Neural crest cell (in vitro differentiated cells): ENCODE measurements at places on chromosomes 2 and 18.

- peak; percentile 21 for DNase-seq
Observed at GRCh38 chr2:16664052-16664731, 1.4 kb downstream of the CYRIA start.

DNA sequence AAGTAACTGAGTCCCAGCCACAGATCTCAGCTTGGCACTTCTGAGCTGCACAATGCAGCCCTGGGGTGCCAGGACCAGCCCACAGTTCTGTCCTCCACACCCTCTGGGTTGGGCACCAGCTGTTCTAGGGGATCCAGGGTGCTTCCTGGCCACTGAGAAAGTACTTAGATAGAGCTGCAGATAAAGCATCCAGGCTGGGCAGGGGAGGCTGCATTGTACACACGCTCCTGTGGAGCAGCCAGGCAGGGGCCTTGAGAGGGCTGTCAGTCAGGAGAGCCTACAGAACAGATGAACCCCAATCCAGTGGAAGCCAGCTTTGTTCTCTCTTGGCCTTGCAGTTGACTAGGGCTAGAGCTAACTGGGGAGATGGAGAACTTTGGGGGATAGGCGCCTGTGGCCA is 104.6 kb downstream of the KIAA1328 start:
- no peak for DNase-seq

- no peak for DNase-seq
Observed at GRCh38 chr2:188746727-188747126, 227.4 kb upstream of the COL3A1 start.

GRCh38 chr18:45241271-45241670 is 374.0 kb upstream of the SLC14A2 start:
- DNase-seq = no peak

DNA sequence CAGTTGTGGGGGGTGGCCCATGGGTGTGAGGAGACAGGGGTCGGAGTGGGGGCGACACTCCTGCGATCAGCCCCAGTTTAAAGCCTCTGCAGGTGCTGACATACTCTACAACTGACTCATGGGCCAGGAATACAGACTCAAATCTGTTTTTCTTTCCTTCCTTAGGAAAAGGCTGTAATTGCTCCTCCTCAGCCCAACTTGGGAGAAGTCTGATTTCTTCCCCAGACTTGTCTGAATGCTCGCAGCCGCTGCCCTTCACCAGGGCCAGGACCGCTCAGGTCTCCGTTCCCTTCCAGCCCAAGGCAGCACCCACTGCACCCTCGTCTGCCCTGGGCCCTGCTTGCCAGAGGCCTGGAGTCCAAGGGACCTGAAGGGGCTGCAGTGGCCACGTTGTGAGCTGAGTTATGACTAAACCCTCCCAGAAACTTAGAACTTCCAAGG is 41.3 kb downstream of the RHOB start:
- DNase-seq = no peak

DNA sequence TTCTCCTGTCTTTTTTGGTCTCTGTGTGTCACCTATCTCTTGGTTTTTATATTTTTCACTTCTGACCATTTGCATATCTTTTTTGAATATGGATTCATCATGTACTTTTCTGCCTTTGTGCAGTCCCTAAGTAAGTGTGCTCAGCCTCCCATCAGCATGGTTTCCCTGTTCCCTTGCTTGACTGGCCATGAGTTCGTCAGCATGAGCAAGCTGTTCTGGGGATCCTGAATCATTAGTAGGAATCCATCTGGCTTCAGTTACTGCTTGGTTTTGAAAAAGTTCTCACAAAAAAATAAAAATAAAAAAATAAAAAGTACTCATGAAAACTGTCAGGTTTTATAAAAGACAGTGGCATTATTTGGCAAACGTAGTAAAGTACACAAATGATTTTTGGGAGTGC is 144.1 kb downstream of the NCOA1 start:
- no peak for DNase-seq

- no peak for DNase-seq
Observed at GRCh38 chr2:25529034-25529433, 144.3 kb downstream of the DTNB start.

- no peak for DNase-seq
Observed at GRCh38 chr2:76427452-76427851, 716.7 kb upstream of the GCFC2 start.

- no peak for DNase-seq
Observed at GRCh38 chr2:127085317-127085681, 21.7 kb downstream of the BIN1 start.

DNA sequence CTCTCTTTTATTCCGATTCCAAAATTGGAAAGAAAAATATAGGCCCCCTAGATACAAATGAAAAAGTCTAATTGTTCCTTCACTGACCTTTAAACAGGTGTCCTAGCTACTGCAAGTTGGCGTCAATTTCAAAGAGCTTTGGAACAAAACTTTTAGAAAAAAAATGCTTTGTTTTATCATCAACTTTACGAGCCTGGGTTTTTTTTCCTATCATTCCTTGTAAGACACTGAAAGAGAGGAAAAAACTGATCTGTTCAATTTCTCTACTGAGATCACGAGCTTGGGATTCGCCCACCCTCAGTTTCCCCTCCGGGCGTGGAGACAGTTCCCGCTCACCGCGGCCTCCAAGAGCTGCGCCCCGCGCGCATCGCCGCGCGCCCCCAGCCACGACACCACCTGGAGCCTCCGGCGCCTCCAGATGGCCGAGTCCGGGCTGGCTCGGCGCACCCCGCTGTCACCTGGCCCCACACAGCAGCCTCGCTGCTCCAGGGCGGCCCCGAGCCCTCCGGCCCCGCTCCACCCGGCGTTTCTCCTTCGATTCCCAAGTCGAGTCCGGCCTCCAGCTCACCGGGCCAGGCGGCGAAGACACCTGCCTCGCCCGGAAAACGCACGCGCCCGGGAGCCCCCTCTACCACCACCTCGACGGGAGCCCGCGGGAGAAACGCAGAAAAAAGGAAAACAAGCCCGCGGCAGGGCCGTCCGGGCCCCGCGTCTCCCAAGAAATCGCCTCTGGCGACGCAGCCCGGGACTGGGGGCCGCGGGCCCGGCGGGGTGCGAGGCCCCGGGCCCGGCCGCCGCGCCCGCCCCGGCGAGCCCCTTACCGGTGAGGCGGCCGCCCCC is 656 bp downstream of the TBC1D8 start:
- peak; percentile 17 for DNase-seq

DNA sequence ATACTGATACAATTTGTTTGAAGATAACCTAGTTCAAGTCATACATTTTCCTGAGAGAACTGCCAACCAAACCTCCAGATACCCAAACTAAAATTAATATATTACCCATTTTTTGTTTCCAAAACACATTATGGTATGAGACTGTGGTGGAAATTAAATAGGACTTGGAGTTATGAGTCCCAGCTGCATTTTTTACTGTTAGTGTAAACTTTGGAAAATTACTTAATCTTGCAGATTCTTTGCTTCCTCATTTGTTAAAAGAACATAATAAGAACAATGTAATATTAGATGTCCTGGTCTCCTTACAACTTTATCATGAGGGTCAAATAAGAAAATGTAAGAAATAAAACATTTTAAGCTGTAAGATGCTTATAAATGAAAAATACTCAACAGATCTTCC is 98.2 kb upstream of the TRIB2 start:
- DNase-seq = no peak

DNA sequence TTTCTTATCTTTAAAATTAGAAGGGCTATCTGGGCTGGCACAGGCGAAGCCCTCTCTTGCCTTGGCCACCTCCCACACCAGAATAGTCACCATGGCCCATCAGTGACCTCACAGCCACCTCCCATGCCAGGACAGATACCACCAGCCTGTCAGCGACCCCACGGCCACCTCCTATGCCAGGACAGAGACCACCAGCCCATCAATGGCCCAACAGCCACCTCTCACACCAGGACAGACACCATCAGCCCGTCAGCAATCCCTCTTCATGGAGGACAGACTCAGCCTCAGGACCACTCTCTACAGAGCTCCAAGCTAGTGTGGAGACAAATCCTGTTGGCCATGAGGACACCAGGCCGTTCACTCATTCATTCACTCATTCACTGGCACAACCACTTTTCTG is 74.6 kb downstream of the ASB1 start:
- DNase-seq = no peak

GRCh38 chr2:54954158-54954557 is 96.1 kb downstream of the RTN4 start:
- DNase-seq = no peak

- DNase-seq = no peak
Observed at GRCh38 chr2:69768789-69769188, 26.9 kb downstream of the ANXA4 start.

DNA sequence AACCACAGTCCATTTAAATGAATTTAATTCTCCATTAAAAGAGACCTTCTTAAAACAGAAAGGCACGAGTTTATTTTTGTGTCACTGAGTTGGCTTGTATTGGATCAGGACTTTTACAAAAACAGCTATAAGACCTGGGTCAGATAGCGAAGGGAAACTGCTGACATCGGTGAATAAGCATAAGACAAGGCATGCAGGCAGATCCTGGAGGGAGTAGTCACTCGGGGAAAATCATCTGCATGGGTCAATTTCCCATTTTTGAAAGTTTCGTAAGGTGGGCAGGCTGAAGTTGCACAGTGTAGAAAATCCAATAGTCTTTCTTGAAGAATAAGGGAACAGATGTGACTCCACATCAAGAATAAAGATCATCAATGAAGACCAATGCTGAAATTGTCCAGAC is 12.9 kb downstream of the IL36B start:
- no peak for DNase-seq

GRCh38 chr18:79856119-79857007 is 58.6 kb downstream of the KCNG2 start:
- DNase-seq = peak; percentile 9

DNA sequence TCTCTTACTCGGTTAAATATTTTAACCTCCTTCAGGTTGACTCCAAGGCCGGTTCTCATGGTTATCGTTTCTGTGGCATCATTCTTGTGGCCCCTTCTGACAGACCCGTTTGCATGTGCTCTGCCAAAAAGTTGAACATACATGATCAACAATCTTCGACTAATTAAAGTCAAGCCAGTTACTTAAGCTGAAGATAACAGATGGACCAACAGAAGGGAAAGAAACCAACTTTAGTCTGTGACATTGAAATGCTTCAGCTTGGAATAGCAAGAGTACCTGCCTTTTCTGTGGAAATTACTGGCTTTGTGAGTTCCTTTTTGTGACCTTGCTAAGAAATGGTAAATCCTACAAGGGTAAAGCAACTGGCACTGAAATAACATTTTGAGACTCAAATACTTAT is 1429.1 kb downstream of the LRP1B start:
- no peak for DNase-seq
